ENCODE measurements at places on chromosomes 12 and 14.

DNA sequence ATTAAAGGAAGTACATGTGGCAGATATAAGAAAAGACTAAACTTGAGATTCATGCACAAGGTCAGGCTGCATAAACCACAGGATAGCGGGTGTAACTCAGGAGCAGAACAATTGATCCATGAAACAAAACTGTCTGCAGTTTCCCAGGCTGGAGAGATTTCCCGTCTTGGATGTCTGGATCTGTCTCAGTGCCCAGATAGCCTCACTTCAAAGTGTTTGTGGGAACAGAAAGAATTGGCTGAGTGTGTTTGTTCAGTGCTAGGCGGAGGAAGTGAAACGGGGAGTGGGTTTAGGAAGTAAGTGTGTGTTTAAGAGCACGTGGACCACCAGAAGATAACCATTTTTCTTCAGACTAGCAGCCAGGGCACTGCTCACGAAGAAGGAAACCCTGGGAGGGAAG lies 1.4 kb upstream of the RNASE10 start:
- no peak for DNase-seq

DNA sequence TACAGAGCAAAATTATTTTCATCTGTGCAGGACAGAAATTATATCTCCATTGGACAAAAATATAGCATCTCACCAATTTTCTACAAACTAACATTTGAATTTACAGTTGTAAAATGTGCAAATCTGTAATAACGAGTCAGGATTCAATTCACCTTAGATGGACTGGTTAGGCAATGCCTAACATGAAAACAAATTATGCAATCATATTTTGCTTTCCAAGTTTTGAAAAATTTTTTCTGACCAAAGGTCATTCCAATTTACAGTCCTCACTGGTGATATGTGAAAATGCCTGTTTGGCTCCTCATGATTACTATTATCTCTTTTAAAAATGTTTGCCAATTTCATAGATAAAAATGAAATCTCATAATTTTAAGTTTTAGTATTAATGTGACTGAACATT lies 6.5 kb upstream of the CPM start:
- DNase-seq: no peak

DNA sequence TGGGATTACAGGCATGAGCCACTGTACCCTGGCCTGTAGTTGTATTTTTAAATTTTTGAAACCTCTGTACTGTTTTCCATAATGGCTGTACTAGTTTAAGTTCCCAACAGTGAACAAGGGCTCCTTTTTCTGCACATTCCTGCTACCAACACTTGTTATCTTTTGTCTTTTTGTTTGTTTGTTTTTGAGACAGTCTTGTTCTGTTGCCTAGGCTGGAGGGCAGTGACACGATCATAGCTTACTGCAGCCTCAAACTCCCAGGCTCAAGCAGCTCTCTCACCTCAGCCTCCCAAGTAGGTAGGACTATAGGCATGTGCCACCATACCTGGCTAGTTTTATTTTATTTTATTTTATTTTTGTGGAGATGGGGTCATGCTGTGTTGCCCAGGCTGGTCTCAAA lies 23.0 kb downstream of the BRMS1L start:
- DNase-seq: no peak

GRCh38 chr14:85313560-85314207 lies 216.3 kb upstream of the FLRT2 start:
- no peak for DNase-seq

GRCh38 chr12:89412665-89413064 lies 60.4 kb upstream of the DUSP6 start:
- no peak for DNase-seq

GRCh38 chr14:35336494-35337268 lies 44.5 kb downstream of the PSMA6 start:
- no peak for DNase-seq

DNA sequence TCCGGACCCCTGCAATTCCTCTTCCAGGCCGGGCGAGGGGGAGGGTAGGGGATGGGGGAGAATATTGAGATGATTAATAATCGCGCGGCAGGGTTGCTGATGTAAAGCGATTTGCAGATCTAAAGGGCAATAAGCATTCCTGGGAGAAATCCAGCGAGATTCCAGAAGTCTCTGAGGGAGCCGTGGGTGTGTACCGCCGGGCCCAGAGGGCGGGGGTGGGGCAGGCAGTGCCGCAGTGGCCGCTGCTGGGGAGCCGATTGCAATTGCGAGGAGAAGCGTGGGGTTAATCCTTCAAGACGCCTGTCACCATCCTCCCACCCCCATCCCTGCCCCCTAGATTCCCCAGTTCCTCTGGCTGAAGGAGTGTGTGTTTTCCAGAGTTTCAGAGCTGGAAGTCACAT lies 16.4 kb downstream of the FOS start:
- no peak for DNase-seq

DNA sequence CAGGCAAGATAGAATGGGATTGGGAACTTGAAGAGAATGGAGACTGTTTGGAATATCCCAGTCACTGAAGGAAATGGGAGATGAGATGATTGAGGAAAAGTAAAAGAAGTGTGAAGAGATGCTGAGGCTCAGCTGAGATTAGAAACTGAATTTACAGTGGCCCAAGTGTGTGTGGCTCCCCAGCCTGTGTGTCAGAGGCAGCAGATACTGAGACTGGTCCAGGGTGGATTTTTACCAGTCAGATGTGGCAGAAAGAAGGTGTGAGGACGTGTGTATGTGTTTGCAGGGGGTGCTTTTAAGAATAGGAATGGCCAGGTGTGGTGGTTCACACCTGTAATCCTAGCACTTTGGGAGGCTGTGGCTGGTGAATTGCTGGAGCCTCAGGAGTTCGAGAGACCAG lies 42.9 kb downstream of the PRKCH start:
- no peak for DNase-seq

DNA sequence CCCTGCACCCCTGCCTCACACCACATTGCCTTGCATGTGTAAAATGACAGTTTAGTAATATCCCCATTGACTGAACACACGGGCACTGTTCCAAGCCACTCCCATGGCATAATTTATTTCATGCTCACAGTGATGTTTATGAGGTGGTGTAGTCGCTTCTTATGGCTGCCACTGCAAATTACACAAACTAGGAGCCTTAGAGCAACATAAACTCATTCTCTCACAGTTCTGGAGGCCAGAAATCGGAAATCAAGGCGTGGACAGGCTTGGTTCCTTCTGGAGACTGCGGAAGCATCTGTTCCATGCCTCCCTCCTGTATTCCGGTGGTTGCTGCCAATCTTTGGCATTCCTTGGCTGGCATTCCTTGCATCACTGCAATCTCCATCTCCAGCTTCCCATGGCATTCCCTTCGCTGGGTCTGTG lies 97.3 kb downstream of the RIN3 start:
- no peak for DNase-seq

Data from activated CD4-positive, alpha-beta T cell treated with anti-CD3 and anti-CD28 coated beads, Interleukin-2, amount 50 U/mL, for 24 hours (primary cell).